ENCODE measurements at places on chromosomes 3 and 15.

- DNase-seq = no peak
Observed at GRCh38 chr3:126466886-126467610, 8.6 kb downstream of the ZXDC start.

DNA sequence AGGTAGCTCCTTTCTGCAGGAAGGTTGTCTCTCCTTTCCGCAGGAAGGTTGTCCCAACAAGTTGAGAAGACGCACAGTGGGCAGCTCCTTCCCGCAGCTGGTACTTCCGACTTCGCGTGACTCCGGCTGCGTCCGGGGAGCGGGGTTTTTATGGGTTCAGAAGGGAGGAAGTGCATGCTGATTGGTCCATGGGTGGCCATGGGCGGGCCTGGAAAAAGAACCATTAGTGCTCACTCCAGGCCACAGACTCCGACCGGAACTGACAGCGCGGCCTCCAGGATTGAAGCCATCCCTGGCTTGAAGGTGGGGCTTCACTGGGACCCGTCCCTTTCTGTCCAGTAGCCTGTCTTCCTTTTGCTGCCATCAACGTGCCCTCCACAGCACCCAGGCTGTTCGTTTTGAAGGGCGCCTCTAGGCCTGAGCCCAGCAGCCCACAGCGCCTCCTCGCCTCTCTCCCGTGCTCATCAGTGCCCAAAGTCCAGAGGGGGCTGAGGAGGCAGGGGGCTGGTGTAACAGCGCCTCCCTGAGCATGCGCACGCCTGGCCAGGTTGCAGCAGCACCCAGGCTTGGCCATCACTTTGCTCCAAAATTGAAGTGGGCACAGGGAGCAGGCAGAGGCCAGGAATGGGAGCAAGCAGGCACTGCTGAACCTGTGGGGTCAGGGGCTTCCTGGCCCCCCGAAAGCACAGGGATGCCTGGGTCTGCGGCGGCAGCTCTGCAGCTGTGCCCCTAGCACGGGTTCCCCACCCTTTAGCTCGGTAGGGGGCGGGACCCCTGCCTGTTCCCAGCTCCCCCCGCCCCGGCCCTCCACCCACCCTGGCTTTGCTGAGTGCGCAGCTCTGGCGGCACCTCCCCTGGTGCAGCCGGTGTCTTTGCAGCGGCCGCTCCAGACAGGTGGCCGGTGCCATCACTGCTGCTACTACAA lies 330.6 kb upstream of the MCTP2 start:
- DNase-seq = no peak

DNA sequence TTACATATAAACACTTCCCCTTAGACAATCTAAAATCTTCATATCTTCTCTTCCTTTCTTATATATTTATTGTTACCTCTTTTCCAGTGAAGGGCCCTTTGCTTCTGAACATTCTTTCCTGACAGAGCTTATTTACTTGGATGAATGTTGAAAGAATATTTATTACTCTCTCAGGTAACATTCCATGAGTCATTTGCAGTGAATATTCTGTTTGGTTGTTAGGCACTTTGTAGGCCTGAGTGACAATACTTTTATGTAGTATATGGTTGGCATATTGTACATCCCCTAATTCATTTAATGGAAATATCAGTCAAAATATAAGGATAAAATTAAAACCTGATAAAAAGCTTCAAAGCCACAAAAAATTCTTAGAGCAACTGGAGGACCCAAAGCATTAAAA lies 260.9 kb upstream of the KCNMB2 start:
- no peak for DNase-seq

DNA sequence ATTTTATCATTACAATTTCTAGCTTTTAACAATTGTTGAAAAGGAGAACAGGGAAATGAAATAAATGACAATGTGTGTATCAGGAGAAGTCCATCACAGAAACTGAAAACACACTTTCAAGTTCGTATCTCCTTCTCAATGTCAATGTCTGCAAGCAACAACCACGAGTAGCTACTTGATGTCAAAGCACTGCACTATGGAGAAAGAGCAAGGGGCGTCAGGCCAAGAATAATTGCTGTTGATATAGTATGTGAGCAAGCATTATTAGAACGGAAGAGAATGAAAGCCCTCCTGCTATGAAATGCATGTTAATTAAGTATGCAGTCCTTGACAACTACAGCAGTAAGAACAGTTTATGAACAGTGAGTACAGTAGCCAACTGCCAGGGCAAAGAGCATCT lies 1250.1 kb downstream of the ZPLD1 start:
- no peak for DNase-seq

- no peak for DNase-seq
Observed at GRCh38 chr3:103906304-103906703, 1460.4 kb upstream of the ALCAM start.

DNA sequence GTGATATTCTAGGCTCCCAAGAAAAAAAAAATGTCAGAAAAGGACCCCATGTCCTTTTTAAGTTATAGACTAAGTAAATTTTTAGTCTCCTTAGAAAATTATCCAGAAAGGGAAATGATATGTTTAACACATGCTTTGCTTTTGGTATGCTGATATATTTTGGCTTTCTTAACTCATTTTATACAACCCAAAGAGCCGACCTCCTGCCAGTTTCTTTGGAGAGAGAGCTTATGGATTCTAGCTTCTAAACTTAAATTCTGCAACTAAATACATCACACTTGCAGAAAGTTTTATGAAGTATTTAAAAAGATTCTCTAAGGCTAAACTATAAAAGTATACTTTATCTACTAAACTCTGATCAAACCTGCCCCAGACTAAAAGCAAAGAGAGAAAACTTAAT lies 43.9 kb upstream of the ZPLD1 start:
- DNase-seq = no peak

Data from stimulated activated CD8-positive, alpha-beta memory T cell treated with anti-CD3 and anti-CD28 coated beads, Interleukin-7, amount 100 ng/mL, for 48 hours (primary cell).